8988T (cell line): ENCODE measurements at places on chromosomes 6 and 20.

GRCh38 chr6:145155873-145156782 is 579.2 kb downstream of the EPM2A start:
- no peak for DNase-seq

GRCh38 chr6:37694259-37694658 is 3.4 kb downstream of the MDGA1 start:
- no peak for DNase-seq

GRCh38 chr20:63532449-63532971 is 4.7 kb downstream of the PTK6 start:
- DNase-seq: peak; percentile 35

DNA sequence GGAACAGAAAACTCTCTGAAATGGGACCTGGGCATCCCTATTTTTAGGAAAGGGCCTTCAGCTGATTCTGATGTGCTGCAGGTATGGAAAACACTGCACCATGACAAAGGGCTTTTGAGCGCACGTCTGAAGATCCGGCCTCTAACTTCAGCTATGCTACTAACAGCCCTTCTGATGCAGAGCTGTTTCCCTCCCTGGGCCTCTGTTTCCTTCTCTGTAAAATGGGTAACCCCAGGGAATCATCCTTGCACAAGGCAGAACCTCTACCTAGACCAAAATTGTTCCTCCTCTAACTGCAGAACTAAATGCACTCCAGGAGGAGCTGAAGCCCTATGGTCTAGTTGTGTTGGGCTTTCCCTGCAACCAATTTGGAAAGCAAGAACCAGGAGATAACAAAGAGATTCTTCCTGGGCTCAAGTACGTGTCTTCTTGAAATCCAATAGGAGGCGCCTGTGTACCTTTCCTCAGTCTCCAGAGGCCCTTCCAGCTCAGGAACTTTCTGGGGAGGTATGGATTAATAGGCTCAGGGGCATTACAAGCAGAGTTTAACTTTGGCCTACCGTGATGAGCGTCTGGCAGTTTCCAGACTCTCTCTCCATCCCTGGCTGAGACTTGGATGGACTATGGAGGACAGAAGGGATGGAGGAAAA is 5.9 kb downstream of the GPX5 start:
- DNase-seq: no peak

- DNase-seq: no peak
Measured at GRCh38 chr6:43127877-43128276, 43.2 kb upstream of the SRF start.

DNA sequence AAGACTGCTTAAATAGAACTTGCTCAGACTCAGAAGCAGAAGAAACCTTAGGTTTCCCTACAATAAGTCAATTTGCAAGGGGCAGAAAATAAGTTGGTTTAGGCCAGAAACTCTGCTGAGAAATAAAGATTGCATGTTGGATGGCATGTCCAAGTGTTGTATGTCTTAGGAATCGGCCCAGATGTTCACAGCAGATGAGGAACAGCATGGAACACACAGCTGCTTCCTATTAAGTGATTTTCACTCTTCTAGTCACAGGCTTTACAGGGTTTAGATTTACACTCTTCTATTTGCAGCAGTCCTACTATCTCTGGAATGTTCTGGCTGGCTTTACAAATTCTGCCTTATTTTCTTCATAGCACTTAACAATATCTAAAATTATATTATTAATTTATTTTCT is 3.2 kb downstream of the ZKSCAN4 start:
- no peak for DNase-seq

DNA sequence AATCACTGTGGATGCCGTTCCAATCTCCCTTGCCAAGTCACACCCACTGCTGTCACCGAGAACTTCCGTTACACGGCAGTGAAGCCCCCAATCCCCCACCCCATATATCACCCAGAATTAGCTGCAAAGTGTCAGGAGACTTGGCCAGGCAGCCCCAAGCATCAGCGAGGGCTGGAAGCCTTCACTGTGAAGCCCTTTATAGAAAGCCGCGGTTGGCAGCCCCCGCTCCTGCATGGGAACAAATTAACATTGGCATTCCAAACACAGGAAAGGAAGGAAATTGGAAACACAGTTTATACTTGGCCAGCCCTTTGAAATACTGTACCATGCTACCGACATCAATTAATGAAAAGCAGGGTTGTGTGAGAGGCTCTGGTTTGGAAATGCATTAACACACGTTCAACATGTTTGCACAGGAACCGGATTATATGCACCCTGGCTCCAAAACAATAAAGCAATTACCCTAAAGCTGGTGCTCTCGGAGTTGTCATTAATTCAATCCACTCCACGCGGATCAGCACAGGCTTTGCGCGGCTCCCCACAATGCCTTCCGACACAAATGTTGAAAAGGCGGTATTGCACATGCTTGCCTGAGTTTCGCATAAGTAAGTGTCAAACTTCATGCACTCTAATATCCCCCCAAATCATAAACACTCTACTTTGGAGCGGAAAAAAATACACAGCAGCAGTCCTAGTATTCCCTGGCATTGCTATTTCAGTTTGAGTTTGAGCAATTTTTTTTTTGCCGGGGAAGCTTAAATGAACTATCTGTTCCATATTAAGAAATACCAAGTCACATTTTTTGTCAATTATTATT is 7.1 kb downstream of the BMP7 start:
- no peak for DNase-seq

DNA sequence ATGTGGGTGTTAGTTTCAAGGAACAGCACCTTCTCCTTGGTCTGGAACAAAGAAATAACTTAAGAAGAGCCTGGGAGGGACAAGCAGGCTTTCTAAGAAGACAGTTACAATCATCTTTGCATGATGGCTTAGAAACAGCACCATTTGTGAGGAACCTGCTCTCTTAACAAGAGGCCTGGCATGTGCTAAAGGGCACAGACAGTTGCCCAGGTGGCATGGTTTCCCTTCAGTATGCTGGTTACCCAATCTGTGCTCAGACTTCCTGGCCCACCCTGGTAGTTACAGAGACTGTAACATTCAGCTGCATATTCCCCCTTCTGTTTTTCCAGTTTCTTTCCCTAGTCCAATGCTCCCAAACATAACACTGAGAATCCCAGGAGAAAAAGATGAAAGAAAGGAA is 84.0 kb downstream of the CHD6 start:
- no peak for DNase-seq

- no peak for DNase-seq
Measured at GRCh38 chr6:1870932-1871331, 261.2 kb downstream of the FOXC1 start.

- DNase-seq: no peak
Measured at GRCh38 chr6:157229713-157230112, 93.6 kb downstream of the TMEM242 start.

GRCh38 chr20:23121751-23122320 is 35.7 kb upstream of the CD93 start:
- DNase-seq: no peak

DNA sequence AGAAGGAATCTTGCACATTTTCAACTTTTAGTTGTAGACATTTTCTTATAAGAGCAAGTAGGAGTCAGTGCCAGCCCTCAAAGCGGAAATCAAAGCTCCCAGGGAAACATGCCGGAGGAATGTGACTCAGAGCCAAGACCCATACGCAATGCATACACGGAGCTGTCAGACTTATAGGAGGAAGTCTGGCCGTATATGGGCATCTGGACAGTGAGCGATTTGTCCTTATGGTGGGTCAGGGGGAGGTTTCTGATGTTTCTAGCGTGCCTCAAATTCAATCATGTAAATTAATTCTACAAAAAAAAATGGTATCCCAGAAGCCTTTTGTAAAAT is 3.6 kb upstream of the CCN2 start:
- DNase-seq: peak; percentile 67

- no peak for DNase-seq
Measured at GRCh38 chr6:31575335-31575901, at the start of gene TNF. Gene TNF (plus strand): TSS chr6:31575565. CDS start chr6:31575742, 177 bp downstream.

GRCh38 chr20:57805747-57806146 is 95.9 kb upstream of the PMEPA1 start:
- no peak for DNase-seq

DNA sequence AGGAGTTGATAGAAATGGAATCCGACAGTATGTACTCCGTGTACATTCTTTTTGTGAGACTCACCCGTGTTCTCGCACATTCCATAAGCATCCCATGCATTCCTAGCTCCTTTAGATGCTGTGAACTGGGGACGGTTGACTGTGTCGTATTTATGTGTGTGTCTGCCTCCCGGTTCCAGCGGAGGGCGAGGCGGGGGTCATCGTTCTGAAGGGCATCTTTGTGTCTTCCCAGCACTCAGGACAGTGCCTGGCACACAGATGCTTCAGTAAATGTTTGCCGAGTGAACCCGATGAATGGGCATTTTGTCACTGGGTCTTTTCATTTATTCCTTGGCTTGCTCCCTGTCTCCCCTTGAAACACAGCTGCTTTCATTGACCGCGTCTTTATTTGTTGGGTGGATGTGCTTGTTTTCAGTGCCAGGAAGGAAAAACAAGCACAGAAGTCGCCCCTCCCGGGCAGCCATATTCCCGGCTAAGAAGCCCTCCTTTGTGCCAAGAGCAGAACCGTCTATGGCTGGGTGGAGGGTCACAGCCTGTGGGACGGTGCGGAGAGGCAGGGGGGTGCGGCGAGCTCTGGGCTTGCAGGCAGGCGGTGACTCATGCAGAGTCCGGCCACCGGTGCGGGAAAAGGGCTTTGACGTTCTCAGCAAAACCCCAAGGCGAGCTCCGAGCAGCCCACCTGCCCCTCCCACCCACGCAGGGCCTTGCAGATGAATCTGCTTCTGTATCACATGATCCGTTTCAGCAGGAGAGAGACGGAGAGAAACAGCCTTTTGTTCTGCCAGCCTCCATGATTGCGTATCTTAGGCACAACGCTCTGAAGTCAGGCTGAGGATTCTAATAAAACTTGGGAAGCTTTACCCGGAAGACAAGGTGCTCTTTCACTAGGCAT is 11.2 kb upstream of the PSMG4 start:
- peak; percentile 56 for DNase-seq
